ENCODE measurements at places on chromosomes 3 and 15.

DNA sequence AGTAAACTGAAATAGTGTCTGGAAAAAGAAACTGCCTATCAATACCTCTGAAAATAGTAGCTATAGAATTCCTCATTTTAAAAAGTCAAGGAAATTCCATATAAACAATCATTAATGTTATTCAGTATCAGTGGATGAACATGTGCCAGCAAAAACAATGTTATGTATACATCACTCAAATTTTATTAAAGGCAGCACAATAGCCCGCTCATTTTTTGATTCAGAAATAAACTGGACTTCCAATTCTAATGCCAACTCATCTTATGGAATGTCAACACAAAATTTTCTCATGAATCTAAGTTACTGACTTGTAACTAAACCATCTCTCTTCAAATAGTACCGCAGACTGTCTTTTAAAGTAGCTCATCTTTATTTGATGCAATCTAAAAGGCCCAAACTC, 19.0 kb downstream of the THBS1 start:
- no peak for DNase-seq

DNA sequence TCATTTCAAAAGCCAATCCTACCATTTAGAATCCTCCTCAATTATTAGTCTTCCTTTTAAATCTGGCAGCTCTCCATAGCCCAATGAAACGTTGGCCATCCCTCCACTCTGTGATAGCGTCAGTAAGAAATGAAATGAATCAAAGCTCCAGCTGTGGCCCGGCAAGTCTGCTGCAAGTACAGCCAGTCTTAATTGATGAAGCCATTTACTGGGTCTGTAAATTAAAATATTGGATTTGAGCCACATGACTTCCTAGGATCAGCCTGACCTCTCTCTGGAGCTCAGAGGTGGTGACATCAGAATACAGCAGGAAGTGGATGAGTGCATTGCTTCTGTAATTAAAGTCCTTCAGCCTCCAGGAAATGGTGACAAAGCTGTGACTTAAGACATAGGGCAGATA, 347.0 kb upstream of the LMCD1 start:
- DNase-seq: no peak

- no peak for DNase-seq
Measured at GRCh38 chr3:111369958-111370357, 172.0 kb upstream of the CD96 start.

DNA sequence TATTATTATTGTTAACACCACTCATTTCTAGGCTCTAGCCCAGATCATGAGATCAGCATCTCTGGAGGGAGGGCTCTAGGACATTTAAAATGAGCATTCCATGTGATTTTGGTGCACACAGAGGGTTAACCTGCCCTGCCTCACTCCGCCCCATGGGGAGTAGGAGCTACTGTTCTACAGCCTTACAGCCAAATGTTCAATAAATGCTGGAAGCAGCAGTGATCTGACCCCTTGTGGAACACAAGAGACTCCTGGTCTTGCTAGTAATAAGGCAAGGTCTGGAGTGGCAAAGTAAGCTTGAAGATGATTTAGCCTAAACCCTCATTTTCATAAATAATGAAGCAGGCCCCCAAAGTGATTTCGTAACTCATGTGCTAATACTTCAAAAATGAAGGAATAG, 166.4 kb upstream of the EOMES start:
- DNase-seq: no peak

GRCh38 chr3:195892105-195893043, 16.0 kb downstream of the TNK2 start:
- DNase-seq: no peak

DNA sequence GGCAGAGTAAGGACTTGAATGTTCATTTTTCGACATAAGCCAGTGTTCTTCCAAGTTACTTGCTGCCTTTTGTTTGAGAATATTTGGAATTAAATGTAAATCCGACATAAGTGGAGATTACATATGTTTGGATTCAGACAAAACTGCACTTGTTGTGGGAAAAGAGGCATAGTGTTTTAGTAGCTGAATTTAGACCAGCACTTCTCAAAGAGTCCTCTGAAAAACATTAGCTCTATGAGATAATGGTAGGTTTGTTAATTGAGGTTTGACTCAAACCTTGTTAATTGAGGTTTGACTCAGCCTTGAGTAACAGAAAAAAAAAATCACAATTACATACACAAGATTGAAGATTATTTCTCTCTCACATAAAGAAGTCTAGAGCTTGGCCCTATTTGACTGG, 132.5 kb downstream of the NSUN3 start:
- no peak for DNase-seq

- no peak for DNase-seq
Measured at GRCh38 chr3:78569804-78570203, 1198.0 kb downstream of the ROBO1 start.

- DNase-seq: peak; percentile 6
Measured at GRCh38 chr3:154095832-154096421, 25.3 kb upstream of the ARHGEF26 start.

DNA sequence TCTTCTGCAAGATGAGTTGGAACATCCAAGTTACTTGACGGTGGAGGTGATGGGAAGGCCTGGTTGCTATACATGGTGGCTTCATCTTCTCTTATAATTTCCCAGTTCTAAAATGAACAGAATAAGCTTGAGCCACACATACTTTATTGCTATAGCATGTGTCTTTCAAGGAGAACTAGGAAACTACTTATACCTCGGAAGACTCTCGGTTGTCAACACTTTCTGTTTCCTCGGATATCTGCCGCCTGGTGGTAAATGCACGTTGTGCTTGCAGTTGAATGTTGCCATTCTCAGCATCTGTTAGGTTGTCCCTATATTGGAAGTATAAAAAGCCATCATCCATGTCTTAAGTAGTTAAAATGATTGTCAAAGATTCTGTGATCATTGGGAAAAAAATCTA, 117.5 kb upstream of the PRTG start:
- no peak for DNase-seq

DNA sequence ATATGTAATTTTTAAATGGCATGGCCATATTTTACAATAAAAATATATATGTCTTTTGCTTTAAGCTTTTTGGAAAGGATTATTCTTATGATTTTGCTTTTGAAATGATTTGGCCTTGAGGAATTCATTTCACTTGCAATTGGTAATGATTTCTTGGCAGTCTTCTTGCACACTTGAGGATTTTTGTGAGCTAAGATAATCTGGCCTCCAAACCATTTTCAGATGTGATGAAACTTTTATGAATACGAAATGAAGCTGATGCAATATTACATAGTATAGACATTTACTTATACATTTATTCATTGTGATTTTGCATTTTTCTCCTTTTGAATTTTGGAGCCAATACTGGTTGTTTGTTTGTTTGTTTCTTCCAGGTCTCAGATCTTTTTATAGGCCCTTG, 6.4 kb upstream of the SH2D7 start:
- DNase-seq: no peak

GRCh38 chr3:149247929-149248691, 26.5 kb upstream of the CP start:
- no peak for DNase-seq

DNA sequence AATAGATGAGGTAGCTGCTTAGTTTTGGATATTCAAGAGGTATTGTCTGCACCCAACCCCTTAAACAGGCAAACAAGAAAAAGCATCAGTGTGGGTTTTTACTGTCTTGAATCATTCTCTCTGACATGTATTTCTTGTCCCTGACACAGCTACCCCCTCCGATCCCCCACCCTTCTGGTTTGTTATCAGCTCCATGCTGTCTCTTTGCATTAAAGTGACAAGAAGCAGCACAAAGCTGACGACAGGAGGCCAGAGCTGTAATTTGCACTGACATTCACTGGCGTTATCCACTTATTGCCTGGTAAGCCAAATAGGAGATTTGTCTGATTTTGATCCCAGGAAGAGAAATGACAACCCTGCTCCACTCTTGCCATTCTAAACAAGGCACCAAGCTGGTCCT, 83.3 kb upstream of the SNRK start:
- DNase-seq: no peak

GRCh38 chr3:182795389-182795782, 2.1 kb downstream of the ATP11B start:
- no peak for DNase-seq

DNA sequence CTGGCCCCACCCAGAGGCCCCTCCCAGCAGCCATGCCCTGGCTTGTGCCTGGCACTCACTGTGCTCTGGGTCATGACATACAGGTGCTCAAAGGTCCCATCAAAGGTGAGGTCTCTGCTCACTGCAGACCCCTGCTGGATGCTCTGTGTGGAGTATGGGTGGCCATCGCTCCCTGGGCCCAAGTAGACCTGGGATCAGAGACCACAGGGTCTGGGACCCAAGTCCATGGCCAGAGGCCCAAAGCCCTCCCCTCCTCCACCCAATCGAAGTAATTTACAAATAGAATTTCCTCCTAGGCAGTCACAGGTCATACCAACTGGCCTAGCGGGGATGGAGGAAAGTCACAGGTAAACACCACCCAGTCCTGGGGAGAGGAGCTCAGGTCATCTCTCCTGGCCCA, 7.6 kb downstream of the PLXNB1 start:
- DNase-seq: no peak

DNA sequence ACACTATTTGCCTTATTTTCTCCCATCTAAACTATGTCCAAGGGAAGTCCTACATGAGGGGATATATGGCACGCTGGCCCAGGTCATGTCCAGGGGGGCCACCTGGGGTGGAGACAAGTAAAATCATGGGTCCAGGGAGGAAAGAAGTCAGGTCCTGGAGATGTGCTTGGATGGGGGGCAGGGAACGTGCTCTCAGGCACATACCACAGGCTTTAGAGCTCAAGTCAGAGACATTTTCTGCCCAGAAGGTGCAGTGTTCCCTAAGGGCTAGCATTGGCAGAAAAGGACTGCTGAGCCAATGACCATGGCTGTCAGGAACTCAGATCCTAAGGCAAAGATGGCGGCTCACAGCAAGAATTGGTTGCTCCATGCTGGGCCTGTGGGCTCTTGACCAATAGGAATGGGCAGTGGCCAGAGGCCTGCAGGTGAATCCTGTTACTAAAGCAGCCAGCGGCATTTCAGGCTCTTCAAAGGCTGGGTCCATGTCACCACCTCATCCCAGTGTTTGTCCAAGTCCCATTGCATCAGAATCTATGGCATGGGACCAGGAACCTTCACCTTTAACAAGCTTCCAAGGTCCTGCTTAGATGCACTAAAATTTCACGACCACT, 175.0 kb downstream of the RPLP1 start:
- no peak for DNase-seq

DNA sequence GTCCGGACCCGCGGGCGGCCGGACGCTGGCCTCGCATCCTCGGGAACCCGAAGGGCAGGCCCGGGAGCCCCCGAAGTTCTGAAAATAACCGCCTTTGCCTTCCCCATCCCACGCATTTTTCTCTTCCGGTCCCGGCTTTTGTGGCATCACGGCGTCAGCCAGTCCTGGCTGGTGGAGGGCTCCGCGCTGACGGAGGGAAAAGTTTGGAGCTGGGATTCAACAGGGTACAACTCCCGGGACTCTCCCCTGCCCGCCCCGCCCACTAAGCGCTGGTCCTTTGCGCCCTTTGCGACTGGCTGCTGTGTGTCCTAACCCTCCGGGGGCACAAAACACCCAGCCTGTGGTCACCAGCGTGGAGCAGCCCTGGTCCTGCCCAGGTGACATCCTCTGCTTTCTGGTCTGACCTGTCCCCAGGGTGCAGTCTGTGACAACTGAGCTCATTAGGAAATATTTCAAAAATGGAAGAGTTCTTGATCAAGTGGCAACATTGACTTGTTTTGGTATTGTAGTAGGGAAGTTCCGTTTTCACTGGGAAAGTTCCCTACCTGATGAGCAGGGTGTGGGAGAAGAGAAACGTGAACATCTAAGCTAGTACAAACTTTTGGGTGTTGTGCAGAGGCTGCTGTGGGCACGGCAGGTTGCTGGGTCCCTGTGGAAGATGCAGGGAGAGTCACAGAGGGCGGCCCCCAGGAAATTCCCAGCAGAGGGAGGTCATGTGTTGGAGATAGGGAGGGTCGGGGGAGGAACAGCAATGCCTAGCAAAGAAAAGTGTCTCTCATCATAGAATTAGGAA, 775 bp downstream of the ARNT2 start:
- no peak for DNase-seq

GRCh38 chr15:90889313-90889730, 5.0 kb downstream of the FES start:
- no peak for DNase-seq

GRCh38 chr3:16841904-16842271, 42.9 kb upstream of the PLCL2 start:
- DNase-seq: no peak

DNA sequence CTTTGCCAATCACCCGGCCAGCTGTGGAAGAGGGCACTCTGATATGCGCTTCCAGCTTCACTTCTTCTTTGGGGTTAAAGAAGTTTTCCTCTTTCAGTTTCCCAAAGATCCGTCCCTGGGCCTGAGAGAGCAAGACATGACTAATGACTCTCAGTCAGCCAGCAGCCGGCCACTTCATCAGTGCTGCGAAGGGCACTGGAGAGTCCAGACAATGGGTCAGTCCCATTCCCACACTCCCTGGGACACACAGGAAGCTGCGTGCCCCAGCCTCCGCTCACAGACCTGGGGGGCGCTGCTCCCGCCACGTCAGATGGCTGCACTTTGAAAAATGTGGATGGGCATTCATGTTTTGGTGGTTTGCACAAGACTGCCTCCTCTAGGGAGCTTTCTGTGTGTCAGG, 63.3 kb downstream of the SENP2 start:
- DNase-seq: no peak

- DNase-seq: no peak
Measured at GRCh38 chr3:106176734-106177133, 307.9 kb upstream of the CBLB start.

- DNase-seq: peak; percentile 63
Measured at GRCh38 chr3:85821130-85821756, 862.5 kb downstream of the CADM2 start.

GRCh38 chr3:160801386-160802118, 45.5 kb downstream of the PPM1L start:
- DNase-seq: no peak

GRCh38 chr3:141308588-141309218, 59.6 kb upstream of the ZBTB38 start:
- no peak for DNase-seq

DNA sequence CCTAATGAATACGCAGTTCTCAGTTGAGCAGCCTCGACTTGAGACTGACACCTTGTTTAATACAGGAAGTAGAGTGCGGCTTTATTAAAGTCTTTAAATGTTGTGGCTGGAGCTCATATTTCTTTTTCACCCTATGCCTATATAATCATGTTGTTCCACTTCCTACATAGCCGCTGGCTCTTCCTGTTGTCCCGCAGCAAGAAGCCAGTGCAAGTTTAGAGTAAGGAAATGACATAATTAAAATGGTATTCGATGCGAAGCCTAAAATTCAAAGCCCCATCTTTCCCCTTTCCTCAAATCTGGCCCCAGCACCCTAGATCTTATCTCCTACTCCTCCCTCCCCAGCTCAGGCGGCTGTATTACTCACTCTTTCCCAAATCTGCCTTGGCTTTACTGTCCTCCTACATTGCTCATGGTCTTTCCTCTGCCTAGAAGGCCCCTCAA, 7.5 kb upstream of the PHLDB2 start:
- DNase-seq: no peak

- no peak for DNase-seq
Measured at GRCh38 chr3:37574177-37574943, 287.3 kb upstream of the CTDSPL start.

GRCh38 chr15:90103701-90104329, 1.5 kb upstream of the IDH2 start:
- no peak for DNase-seq

All from NCI-H1417 treated with DMSO at 0.1 percent for 48 hours (cell line).